Glomerular endothelial cell (primary cell): ENCODE measurements at places on chromosomes 2 and 18.
A peak's percentile ranks its signal among the peaks of the same experiment; 100 is the strongest.

- peak; percentile 20 for DNase-seq
These were observed 78.0 kb downstream of the UPP2 start for GRCh38 chr2:158179660-158180059.

GRCh38 chr2:232030229-232030628 is 68.7 kb downstream of the DIS3L2 start:
- DNase-seq, result no peak

DNA sequence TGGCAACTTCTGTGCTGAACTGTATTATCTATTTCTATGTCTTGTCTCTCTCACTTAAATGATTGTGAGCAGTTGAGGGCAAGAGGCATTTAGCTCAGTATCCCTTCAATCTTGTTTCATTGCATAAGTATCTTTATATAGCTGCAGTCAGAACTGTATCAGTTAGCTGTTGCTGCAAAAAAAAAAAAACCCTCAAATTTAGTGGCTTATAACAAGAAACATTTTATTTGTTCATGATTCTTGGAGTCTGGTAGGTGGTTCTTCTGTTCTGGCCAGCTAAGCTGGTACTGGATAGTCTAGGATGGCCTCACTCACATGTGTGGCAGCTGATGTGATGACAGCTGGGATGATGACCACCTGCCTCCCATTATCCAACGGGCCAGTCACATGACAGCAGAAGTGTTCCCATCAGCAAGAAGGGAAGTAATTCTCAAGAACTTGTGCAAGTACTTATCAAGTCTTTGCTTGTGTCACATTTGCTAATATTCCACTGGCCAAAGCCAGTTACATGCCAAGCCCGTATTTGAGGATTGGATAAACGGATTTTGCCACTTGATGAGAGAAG is 67.8 kb downstream of the SLC4A3 start:
- no peak for DNase-seq

- DNase-seq, result peak; percentile 81
These were observed 2.2 kb downstream of the MPP4 start for GRCh38 chr2:201696151-201696659.

DNA sequence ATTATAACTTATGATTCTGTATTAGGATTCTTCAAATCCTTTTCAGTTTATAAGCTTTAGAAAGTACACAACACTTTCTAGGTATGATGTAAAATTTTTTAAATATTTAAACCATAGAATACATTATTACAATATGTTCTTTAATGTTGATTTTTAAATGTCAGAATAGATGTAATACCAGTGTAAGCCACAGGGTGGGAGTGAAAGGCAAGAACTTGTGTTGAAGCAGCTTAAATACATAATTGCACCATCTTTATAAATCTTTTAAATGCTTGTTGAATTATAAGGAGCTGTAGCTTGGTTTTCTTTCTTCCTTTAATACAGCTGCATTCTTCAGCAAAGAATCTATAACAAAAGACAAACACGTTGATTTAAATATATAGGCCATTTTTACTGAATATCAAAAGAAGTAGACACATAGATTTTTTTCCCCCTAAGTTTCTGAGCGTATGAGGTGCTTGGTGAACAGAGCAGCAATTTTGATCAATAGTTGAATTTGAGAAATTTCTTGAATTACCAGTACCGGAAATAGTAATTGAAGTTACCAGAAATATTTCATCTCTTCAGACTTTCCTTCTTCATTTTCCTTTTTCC is 63.0 kb downstream of the TANK start:
- DNase-seq, result no peak

GRCh38 chr2:57886161-57886786 is 160.3 kb upstream of the VRK2 start:
- no peak for DNase-seq

GRCh38 chr2:240655931-240656886 is 26.5 kb downstream of the AQP12B start:
- DNase-seq, result no peak

DNA sequence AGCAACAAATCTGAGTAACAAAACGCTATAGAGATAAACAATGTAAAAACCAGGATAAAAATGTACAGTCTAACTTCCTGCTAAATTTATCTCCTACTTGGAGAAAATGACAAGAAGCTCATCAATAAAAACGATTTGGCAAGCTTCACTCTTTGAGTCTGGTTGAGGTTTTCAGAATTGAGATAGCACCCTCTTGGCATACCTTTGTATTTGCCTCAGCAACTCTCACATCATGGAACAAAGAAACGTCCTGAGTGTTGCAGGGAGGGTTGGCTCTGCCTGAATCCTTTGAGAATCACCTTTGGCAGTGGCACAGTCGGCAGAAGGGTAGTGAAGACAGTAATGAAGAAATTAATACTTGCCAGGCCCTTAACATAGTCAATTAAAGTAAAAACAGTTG is 430.6 kb downstream of the GRB14 start:
- DNase-seq, result no peak

- no peak for DNase-seq
These were observed 5.4 kb downstream of the PID1 start for GRCh38 chr2:229265727-229266126.

DNA sequence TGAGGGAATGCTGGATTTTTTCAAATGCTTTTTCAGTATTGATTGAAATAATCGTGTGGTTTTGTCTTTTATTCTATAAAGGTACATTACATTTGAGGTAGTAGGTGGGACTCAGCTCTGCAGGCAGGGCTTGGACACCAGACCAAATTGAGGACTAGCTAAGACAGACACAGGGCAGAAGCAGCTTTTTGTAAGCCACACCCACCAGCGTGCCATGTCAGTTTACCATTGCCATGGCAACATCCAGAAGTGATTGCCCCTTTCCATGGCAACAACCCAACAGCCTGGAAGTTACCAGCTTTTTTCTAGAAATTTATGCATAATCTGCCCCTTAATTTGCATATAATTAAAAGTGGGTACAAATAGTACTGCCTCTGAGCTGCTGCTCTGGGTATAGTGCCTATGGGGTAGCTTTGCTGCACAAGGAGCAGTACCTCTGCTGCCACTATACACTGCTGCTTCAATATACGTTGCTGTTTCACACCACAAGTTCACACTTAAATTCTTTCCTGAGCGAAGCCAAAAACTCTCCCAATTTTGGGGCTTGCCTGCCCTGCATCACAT is 23.6 kb upstream of the VWA3B start:
- DNase-seq, result no peak

DNA sequence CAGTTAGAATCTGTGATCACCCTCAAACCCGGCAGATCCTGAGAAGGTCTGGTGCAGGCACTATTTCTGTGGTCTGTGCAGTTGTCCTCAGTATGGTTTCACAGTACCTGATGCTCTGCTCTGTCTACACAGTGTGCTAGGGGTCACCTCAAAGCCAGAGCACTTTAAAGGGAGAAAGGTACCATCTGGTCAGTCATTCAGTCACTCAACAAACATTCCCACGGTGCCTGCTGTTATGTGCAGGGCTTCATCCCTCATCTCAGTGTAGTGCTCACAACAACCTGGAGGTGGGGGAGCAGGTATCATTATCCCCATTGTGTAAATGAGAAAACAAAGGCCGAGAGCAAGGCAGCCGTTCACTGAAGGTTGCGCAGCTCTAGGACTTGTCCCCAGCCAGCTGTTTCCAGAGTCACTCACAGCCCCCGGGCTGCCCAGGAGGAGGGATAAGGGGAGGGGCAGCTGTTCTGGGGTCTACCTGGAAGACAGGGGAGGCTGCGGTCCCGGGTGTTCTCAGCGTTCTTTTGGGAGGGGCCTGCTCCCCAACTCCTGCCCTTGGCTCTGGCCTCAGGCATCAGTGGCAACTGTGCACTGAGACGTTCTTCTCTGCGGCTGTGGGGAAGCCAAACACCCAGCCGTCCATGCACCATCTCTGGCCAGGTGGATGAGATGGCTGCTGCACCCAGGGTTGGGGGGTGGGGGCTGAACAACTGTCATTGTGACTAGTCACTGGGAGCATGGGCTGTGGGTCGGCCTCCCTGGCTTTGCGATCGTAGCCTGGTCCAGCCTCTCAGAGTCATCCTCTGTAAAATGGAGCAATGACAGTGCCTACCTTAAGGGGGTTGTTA is 9.2 kb downstream of the INHBB start:
- no peak for DNase-seq

DNA sequence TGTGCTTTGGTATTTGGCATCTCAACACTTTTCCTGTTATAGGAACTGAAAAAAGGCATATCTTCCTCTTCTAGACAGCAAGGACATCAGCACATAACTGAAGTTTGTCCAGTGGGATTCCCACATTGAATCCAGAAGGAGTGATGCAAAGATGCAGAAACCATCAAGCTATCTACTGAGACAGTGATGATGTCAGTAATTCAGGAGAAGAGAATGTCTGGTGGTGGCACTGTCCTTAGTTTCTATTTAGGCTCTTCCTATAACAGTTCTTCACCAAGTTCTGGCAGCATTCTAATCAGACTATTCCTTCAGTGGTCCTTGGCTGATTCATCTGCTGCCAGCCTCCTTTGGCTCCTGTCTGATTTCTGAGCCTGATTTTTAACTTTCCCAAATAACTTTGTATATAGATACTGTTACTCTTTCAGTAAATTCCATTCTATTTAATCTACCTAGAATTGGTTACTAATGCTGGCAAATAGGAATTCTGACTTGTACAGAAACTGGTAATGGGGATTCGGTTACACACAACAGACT is 56.6 kb upstream of the AGPS start:
- no peak for DNase-seq

DNA sequence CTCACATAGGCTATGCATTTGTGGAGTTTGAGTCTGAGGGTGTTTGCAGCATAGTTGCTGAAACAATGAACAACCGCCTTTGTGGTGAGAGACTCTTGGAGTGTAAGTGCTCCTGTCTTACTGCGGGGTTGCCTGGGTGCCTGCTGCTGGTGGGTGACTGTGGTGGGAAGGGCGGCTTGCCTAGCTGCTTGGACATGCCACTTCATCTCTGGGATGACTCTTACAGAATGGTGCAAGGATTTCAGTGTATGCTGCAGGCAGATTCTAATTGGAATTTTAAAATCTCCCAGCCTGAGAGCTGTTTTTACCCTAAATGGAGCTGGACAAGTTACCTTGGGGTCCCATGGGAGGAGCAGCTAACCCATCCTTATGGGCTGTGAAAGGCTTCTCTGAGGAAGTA is 50.1 kb downstream of the CYP27C1 start:
- DNase-seq, result no peak

- DNase-seq, result peak; percentile 51
These were observed 57.4 kb downstream of the ADI1 start for GRCh38 chr2:3461801-3462492.

GRCh38 chr2:151051574-151052220 is 210.0 kb downstream of the RBM43 start:
- peak; percentile 52 for DNase-seq

GRCh38 chr2:235024931-235025773 is 73.3 kb downstream of the SH3BP4 start:
- DNase-seq, result no peak

GRCh38 chr2:205701509-205701908 is 19.2 kb downstream of the NRP2 start:
- no peak for DNase-seq

DNA sequence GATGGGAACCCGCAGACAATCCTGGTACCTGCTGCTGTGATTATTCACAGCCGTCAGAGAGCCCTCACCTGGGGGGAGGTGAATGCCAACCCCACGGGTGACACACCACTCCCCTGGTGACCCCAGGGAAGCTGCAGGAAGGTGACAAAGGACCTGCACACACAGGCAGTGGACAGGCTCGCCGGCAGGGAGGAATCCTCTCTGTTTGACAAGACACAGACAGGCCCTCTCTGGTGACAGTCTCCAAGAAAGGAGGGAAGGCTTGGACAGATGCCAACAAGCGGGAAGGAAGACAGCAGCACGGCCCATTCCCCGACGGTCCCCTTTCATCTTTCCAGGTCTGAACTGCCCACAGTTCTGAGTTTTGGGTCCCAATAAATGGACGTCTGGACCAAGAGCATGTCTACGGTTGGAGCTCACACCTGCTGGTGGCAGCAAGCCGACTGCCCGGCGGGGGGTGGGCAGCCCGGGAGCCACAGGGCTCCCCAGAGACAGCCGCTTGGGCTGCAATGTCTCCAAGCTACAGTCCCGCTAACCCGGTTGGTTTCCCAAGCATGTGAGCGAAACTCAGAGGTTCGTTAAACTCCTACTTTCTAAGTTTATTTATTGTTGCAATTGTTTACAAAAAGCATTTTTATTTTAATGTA is 31.8 kb downstream of the HDAC4 start:
- no peak for DNase-seq

GRCh38 chr2:102082571-102083392 is 59.8 kb upstream of the IL1R1 start:
- DNase-seq, result peak; percentile 72

DNA sequence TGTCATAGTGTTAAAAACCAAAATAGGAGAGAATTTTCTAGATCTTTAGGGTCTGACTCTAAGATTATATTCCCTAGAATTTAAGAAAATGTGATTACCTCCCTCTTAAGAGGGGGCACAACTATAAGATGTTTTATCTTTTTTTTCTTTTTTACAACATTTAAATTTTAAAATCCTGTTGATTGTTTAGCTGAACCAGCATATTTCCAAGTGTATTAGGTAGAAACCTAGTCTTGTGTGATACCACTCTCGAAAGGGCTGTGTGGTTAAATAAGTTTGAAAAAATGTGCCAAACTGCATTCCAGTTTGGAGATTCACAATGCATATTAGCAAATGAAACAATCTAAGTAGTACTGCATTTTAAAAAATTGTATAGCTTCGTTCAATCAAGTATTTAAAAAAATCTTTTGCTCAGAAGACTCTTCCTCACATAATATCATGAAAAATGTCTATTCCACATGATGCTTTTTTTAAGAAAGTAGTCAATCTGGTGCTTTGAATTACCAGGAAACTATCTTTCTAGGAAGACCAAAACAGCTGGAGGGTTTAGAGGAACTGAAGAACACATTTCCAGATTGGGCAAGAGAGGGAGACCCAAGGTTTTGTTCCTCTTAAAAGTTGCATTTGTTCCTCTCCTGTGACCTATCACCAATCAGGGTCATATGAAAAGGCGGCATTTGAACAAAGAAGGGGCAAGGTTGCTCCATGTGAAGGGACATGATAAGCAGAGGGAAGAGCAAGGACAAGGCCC is 98.8 kb downstream of the DPP4 start:
- no peak for DNase-seq

DNA sequence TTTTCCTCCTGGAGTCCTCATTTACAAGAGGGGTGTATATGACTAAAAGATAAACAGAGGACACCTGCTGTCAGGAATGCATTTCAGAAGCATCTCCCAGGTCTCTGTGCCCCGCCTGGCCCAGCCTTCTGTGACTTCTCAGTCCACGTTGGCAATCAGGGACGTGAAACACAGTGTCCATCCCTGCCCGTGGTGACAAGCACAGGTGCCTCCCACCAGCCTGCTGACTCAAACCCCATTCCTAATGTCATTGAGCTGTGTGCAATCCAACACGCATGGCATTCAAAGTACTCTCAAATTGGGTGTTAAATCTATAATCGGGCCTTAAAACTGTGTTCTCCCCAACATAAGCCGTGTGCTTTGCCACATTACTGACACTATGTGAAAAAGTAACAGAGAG is 343.2 kb downstream of the EIPR1 start:
- DNase-seq, result no peak

GRCh38 chr2:157296958-157297357 is 28.7 kb downstream of the ERMN start:
- no peak for DNase-seq

- no peak for DNase-seq
These were observed 11.5 kb upstream of the PUS10 start for GRCh38 chr2:61029533-61029932.

- DNase-seq, result no peak
These were observed 76.4 kb downstream of the RHOB start for GRCh38 chr2:20523073-20523798.

- no peak for DNase-seq
These were observed 387.5 kb downstream of the ADCYAP1 start for GRCh38 chr18:1292167-1292566.

GRCh38 chr2:71950256-71951082 is 197.2 kb downstream of the CYP26B1 start:
- no peak for DNase-seq
